ENCODE measurements at places on chromosomes 7 and 10.
A peak's percentile ranks its signal among the peaks of the same experiment; 100 is the strongest.

- DNase-seq, result peak; percentile 18
Observed at GRCh38 chr10:73644767-73645166, 3.5 kb upstream of the MYOZ1 start.

- no peak for DNase-seq
Observed at GRCh38 chr10:12909836-12910185, 91.7 kb downstream of the CCDC3 start.

- no peak for DNase-seq
Observed at GRCh38 chr10:48543182-48543844, 61.6 kb downstream of the ARHGAP22 start.

GRCh38 chr10:67789769-67790168, 48.2 kb downstream of the DNAJC12 start:
- no peak for DNase-seq

Data from gastrocnemius medialis (tissue), 4 donors.